Stimulated activated CD4-positive, alpha-beta T cell treated with anti-CD3 and anti-CD28 coated beads, Interleukin-12 subunit alpha, Interleukin-12 subunit beta, amount 100 ng/mL, for 48 hours (primary cell): ENCODE measurements at places on chromosomes 11 and 22.

DNA sequence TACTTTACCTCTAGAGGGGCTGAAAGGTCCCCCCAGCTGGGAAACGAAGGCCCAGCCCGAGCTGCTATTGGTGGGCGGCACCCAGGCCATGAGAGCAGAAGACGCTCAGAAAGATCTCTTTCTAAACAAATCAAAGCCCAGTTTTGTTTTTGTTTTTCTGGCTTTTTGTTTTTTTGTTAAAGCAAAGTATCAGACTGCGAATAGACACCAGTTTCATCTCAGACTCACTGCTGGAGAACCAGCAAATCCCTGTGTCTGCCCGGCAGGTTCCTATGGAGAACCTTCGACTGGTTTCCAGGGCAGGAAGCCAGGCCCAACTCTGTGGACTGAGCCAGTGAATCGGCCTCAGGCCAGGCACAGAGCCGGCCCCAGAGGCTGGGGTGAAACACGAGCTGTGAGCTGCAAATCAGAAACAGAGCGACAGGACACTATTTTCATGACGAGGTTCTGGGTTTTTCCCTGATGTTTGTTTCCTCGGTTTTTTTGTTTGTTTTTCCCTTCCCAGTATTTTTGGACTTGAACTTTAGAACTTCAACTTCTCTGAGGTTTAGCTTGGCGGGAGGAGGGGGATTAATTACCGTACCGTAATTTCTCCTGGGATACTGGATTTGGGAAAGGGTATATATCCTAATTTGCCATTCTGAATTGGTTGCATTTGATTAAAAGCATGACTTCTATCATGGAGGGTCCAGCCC is 16.0 kb upstream of the B4GALNT4 start:
- no peak for DNase-seq

- DNase-seq: no peak
Measured at GRCh38 chr11:62295504-62295903, 3.4 kb downstream of the SCGB1D4 start.

DNA sequence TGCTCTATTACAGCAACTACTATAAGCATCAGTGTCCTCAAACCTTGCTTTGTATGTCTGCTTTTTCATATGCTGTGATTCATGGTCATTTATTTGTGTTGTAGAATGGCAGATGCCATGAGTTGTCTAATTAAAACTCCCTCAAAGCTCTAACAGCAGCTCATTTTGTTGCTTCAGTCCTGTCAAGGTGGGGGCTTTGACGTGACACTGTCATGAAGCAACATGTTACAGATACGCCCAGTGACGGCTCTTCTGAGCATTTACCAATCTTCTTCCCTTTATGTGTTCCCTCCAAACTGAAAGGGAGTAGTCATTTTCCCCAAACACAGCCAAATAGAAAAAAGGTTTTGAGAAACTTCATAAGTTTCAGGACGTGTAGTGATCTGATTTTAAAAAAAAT is 106.7 kb downstream of the DBX1 start:
- DNase-seq: no peak

DNA sequence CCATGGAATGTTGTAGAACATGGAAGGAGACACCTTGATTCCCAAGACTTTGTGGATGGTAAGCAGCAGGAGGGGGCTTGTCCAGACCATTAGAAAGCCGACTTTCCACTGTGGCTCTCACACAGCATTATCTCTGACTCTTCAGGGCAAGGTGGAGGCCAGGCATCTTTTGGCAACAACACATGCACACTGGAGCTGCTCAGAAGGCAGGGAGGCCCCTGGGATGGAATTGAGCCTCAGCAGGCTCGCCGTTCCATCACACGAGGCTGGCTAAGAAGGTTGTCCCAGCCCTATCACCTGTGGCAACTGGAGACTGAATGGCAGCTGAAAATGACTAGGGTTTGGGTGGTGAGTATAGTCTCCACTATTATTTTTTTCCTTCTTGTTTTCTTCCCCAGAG is 76.3 kb upstream of the TMEM45B start:
- DNase-seq: no peak

DNA sequence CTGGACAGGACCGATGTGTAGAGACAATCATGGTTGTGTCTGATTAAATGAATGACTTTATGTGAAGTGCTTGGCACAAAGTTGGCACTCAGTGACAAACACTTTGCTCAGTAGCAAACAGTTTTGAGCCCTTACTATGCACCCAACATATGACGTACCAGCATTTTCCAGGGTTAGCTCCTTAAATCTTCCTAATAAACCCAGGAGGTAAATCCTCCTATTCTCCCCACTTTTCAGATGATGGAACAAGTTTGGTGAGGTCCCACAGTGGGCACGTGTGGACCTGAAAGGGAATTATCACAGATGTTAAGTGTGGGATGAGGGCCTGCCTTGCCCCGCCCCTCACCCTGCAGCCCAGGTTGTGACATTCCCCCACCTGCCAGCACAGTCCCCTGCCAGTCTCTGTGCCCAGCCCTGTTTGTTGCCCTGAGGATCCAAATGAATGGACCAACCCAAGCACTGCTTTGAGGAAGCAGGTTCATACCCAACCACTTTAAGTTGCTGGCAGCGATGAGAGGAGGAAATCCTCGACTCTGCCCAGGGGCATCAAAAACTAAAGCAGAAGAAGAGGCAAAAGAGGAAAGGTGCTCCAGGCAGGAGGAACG is 6.6 kb upstream of the CARD10 start:
- DNase-seq: no peak

DNA sequence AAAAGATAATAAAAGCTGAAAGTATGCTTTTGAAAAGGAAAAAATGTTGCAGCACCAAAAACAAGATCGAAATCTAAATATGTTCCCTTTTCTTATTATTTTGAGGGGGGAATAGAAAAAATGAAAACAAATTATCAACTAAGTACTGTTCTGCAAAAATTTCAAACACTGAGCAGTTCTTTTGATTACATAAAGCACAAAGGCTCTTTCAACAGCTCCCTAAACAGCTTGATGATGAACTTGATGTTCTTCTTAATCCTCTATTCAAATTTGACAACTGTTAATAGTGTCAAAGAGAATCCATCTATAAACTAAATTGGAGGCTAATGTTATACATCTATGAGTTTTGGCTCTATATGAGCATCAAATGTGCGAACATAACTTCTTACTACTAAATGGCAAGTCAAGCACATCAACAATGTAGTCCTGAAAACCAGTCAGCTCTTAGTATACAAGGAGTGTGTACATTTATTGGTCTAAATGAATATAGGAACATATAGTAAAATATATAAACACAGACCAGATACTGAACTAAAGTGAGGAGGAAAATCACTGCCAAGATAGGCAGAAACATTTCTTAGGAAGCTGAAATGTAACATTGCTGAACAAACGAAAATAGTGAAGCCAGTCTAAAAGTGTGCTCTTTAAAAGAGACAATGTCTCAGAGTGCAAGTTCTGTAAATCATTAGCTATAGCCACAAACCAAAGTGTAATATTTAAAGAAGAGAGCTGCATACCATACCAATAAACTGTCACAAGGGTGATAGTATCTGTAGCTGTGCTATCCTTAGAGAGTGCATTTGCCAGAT is 94.3 kb downstream of the SOX6 start:
- DNase-seq: no peak

DNA sequence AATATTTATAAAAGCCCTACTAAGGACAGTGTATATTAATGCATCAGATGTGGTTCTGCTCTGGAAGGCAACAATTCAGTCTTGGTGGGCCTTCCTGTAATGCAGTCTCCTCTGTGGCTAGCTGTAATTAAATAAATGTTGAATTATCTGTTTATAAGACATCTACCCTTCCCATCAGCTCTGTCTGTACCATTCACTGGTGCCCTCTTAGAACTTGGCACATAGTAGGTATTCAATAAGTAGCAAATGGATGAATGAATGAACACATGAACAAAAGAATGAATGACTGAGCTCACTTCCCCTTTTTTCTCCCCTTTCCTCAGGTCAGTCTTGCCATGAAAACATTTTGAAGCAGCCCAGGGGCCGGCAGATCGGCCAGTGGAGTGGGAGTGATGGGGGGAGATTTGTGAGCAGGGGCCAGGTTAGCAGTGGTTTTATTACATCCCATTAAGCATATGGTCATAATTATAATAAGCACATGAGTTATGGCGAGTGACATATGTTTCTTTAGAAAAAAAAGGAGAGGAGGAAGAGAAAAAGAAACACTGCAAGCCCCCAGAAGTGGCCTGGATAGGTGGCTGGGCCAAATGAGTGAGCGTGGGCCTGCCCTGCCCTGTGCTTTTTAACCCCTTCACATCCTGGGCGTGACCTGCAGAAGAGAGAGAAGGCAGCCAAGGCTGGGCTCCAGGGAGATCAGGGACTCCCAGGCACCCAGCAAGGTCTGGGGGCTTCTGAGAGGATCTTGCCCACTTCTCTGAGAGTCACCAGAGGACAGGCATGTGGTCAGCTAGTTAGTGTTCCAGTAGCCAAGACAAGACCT is 48.6 kb upstream of the CD82 start:
- DNase-seq: no peak

DNA sequence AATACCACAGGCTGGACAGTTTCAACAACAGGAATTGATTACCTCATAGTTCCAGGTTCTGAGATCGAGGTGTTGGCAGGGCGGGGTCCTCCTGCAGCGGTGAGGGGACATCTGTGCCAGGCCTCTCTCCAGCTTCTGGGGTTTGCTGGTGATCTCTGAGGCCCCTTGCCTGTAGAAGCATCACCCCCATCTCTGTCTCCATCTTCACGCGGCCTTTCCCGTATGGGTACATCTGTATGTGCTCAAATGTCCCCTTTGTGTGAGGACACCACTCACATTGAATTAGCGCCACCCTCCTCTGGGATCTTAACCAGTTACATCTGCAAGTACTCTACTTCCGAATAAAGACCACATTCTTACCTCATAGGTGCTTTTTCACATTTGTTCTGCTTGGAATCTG is 1029.9 kb downstream of the BRD1 start:
- DNase-seq: no peak

DNA sequence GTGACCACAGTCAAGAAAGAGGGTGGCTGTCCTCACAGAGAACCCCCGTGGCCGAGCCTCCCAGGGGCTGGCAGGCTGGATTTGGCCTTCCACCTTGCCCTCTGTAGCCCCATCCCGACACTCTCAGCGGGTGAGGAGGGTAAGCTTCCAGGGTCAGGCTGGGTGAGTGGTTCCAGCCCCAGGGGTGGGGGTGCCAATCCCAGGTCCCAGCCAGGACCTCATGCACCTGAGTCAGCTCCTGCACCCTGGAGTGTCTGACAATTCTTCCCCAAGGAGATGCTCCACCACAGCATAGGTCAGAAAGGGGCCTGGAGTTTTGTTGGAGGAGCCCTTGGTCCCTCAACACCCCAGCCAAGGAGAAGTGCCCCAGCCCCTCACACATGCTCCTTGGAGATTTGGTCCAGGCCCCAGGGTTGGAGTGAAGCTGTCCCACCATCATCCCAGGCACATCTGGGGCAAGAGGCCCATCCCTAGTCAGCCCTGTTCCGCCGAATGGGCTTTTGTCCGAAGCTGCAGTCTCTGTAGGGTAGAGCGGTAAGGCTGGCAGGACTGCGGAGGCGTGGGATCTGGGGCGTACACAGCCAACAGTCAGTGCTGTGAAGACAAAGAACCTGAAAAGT is 8.4 kb downstream of the LINC01488 start:
- DNase-seq: no peak

GRCh38 chr11:66885950-66886440 is 29.1 kb downstream of the LRFN4 start:
- no peak for DNase-seq

DNA sequence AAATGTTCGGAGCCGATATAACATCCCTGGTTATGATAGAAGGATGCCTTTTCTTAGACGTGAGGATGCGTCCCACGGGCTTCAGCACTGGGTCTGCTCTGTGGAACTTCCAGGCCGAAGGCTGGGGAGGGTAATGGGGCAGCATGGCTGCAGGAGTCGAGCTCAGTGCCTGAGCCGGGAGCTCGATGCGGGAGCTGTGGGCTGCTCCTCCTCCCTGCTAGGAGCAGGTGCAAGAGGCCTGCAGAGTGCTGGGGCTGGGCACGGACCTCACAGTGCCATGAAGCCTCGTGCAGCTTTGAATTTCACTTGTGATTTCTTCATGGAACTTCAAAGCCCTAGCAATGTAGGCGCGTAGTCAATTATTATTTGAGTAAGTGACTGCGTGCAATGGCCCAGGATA is 6.0 kb downstream of the TUBA8 start:
- no peak for DNase-seq

- no peak for DNase-seq
Measured at GRCh38 chr11:79030448-79030847, 410.4 kb downstream of the TENM4 start.

- no peak for DNase-seq
Measured at GRCh38 chr11:28223994-28224393, 115.8 kb downstream of the METTL15 start.

- DNase-seq: no peak
Measured at GRCh38 chr11:973237-973636, 47.6 kb downstream of the AP2A2 start.

DNA sequence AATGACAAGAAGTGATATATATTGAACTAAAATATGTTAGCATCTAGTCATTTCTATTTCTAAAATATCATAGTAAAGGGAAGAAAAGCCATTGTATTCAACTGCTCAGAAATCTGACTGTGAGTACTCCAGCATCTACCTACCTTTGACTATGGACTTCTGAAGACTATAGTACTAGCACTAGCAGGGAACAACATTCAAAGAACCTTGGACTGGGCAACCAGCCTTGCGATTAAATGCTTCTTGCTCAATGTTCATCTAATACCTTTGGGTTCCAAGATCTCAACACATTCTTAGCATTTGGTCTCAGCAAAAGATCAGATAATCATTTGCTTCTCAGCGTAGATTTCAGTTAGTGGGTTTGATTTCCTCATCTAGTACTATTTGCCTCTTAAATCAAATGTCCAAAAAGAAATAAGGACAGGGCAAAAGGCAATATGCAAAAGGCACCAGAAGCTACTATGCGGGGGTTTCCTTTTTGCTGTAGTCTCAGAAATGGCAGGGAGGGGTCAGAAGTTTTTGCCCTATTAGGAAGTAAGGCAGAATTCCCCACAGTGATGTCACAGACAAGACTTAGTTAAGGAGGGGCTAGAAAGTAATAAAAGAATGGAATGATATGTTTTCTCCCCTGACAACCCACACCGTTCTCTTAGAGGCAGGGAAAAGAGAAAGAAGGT is 80.6 kb downstream of the GAB2 start:
- no peak for DNase-seq
